NCI-H1105 (cell line): ENCODE measurements at places on chromosomes 7 and 10.

DNA sequence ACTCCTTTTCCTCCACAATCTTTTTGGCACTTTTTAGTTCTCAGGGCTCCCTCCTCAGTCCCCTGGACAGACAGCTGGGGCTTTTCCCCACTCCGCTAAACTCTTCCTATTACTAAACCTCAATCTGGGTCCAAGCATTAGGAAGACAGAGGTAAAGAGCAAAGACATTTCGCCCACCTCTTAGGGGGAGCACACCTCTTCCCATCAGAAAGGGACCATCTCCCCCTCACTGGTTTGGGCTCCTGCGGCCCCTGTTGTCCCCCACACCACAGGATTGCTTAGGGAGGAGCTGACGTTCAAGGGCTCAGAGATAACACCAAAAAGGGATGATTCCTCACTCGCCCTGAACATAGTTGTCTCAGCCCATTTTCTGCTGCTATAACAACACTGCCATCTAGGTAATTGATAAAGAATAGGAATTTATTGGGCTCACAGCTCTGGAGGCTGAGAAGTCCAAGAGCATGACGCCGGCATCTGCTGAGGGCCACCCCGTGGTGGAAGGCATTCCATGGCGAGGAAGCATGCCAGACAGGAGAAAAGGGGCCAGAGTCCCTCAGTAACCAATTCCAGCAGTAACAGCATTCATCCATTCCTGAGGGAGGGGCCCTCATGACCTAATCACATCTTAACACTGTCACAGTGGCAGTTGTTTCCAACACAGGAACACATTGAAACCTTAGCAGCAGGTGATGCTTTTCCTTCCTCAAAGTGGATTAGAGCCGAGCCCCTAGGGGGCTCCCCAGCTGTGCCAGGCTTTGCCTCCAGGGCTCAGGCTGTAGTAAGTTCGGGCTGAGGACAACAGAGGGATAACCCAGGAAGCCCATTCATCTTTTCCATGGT is 209.6 kb downstream of the EBF3 start:
- DNase-seq, result no peak

DNA sequence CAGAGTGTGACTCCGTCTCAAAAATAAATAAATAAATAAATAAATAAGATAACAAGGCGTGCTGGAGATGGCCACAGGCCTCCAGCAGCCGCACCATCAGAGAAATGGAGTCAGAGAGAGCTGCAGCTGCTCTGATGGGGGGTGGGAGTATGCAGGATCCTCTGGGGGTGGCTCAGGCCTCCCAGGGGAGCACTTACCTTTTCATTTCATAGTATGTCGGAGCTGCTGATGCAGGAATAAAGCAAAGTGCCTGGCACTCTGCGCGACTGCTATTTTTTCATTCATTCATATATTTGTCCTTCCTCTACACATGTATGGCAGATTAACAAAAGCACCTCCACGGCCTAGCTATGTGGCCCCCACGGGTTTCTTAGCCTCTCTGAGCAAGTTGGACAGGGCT is 175.9 kb downstream of the CUX1 start:
- DNase-seq, result no peak

DNA sequence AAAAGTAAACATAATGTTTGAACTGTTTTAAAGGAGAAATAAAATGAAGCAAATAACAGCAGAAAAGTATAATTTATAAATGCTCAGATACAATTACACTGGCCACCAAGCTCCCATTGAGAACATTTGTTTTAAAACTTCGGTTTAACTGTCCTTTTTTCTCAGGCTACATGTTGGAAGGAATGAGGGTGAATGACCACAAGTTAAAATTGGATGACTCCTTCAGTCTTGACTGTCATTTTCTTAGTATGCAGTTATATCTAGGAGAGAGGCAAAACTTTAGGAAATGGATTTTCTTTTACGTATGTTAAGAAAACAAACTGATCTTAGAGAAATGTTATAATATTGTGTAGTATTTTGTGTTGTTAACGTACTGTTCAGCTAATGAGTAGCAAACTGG is 5.0 kb downstream of the TRIM24 start:
- DNase-seq, result no peak

DNA sequence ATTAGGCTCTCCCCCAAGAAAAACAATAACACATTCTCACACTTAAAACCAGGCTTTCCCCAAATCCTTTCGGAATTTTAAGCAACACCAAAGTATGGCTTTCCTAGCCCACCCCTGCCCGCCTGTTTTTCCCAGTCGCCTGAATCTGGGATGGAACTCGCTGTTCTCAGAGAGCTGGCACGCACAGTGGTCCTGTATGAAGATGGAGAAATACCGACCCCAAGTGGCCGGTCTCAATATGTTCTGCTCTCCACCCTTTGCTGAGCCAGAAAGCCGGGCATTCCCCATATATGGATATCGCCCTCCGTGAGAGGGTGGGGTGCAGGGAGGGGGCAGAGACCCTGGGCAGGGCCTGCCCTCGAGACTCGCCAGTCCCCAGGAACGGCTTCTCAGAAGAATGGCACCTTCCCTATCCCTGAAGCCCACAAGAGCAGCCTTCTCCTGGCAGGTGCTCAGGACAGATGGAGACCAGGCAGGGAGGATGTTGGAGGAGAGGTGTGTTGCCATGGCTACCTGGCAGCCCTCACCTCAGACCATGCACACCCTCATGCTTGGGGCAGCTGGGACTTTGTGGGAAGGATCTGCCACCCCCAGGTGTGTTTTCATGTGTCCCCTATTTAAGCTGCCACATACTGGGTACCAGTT is 3.4 kb downstream of the TACR2 start:
- peak; percentile 32 for DNase-seq

DNA sequence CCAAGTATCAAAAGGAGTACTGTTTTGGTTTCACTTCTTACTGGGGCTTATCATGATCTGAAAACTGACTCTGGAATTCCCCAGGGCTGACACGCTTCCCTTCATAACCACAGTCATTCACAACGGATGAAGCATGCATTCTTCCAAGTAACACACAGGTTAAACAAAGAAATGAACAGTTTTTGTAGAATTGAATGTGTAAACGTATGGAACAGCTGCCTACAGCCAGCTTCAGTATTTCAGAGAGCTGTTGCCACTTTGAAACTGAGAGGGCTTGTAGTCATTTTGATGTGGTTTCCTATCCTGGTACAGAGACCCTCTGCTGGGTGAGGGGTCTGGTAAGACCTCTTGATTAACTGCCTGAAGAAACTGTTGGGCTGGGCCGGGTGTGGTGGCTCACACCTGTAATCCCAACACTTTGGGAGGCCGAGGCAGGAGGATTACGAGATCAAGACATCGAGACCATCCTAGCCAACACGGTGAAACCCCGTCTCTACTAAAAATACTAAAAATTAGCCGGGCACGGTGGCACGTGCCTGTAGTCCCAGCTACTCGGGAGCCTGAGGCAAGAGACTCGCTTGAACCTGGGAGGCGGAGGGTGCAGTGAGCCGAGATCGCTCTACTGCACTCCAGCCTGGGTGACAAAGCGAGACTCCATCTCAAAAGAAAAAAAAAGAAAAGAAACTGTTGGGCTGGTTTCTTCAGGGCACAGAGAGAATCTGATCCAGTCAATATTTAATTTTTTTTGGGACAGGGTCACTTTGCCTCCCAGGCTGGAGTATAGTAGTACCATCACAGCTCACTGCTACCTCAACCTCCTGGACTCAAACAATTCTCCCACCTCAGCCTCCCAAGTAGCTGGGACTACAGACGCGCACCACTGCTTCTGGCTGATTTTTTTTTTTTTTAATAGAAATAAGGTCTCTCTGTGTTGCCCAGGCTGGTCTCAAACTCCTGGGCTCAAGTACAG is 4.7 kb downstream of the NFE2L3 start:
- no peak for DNase-seq

- peak; percentile 36 for DNase-seq
Measured at GRCh38 chr7:106175507-106175906, 63.4 kb upstream of the SYPL1 start.

DNA sequence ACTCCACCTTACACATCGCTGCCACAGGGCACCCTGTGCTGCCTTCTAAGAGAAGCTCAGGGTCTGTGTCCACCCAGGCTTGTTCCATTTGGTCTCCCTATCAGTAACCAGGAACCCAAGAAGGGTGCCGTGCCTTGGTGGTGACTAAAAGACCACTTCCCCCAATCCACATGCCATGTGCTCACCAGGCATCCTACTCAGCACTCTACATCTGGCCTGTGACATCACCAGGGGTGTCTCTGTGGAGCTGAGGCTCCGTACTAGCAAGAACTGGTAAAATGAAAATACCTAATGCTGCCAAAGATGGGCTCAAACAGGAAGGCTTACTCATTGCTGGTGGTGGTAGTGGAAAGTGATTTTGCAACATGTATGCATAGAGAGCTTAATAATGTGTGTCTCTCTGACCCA is 19.0 kb upstream of the C10orf71 start:
- no peak for DNase-seq

DNA sequence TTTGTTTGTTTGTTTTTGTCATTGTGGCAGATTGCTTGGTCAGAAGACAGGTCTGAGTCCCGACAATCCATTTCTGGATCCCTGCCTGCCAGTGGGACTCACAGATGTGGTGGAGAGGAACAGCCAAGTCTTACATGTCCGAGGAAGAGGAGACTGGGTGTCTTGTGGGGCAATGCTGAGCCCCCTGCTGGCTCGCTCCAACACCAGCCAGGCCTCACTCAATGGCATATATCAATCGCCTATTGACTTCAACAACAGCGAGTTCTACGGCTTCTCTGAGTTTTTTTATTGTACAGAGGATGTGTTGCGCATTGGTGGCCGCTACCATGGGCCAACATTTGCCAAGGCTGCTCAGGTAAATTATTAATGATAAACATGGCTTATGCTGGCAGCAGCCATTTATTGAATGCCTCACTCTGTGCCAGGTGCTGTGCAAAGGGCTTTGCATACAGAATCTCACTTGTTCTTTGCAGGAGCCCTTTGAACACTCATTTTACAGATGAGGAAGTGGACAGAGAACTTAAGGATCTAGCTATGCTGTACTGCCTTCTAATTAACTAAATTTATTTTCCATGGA is 33.3 kb downstream of the COX15 start:
- DNase-seq, result no peak

DNA sequence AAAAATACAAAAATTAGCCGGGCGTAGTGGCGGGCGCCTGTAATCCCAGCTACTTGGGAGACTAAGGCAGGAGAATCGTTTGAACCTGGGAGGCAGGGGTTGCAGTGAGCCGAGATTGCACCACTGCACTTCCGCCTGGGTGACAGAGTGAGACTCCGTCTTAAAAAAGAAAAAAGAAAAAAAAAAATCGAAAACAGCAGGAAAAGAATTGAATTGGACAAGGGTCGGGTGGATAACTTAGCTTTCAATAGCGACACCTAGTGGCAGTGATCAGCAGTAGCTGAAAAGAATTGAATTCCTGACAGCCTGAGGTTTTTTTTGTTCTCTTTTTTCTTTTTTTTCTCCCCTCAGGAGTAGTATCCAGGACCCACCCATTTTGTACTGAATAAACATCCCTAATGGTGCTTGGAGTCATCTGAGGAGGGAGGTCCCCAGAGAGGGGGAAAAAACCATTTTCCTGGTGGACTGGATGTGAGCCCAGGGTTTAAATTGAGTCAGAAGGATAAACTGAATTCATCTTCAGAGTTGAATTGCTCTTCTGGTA is 55.1 kb downstream of the CYCS start:
- peak; percentile 70 for DNase-seq

GRCh38 chr7:26862834-26863233 is 1.6 kb downstream of the SKAP2 start:
- DNase-seq, result no peak

DNA sequence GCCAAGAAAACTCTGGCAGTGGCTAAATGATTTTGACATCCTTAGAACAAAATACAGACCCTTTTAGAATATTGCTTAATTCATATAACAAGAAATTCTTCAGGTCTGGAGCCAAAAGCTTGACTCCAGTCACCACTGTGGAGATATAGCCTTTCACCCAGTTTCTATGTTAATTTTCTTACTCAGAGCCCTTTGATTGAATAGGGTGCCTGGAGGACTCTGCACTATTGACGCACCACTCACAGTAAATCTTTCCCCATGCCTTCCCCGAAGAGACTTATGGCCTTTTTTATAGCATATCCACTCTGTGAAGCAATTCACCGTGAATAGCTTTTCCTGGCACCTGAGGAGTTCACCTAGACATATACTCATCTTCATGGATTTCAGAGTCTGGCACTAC is 613.8 kb downstream of the ZWINT start:
- no peak for DNase-seq

- DNase-seq, result no peak
Measured at GRCh38 chr7:143203386-143203785, 18.5 kb upstream of the TAS2R40 start.

DNA sequence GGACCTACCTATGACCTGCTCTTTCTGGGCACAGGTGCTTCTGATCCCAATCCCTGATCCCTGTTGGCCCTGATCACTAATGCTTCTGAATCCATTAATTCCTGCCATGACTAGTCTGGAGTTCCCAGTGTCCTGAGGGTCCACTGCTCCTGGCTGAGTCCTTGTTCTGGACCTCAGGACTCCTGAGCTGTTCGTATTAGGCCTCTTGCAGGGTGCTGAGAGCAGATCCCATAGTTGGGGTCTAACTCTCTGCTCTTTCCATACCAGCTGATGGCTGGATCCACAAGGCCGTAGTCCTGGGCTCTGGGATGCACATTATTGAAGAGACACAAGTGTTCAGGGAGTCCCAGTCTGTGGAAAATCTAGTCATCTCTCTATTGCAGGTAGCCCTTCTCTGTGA is 7.0 kb downstream of the MRPL43 start:
- DNase-seq, result no peak

GRCh38 chr10:114479307-114479706 is 75.0 kb upstream of the AFAP1L2 start:
- DNase-seq, result no peak

- DNase-seq, result no peak
Measured at GRCh38 chr7:118626739-118627138, 402.2 kb downstream of the ANKRD7 start.

- no peak for DNase-seq
Measured at GRCh38 chr10:34966451-34966850, 123.7 kb downstream of the CUL2 start.

DNA sequence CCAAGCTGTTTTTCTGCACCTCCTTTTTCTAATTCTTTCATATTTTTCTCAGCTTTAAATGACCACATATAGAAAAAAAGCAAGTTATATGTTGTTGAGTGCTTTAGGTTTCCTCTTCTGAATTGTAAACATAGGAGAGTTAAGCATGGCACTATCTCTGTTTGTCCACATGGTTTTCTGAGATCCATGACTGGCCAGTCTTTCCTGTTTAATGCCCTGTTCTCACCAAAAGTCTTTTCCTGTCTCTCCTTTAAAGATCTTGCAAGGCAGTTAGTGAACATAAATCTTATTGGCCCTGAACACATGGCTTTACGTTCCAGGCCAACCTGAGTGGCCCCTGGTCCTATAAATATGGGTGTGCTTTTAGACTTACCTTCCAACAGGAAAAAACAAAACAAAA is 19.4 kb downstream of the TRPV5 start:
- DNase-seq, result no peak

GRCh38 chr10:1311726-1312125 is 255.5 kb downstream of the WDR37 start:
- DNase-seq, result no peak
